ENCODE measurements at places on chromosomes 16 and 17.

GRCh38 chr17:37220607-37220953 lies 155.2 kb upstream of the C17orf78 start:
- DNase-seq, result peak; percentile 58

GRCh38 chr17:77209330-77209748 lies 68.6 kb downstream of the SEC14L1 start:
- no peak for DNase-seq

- DNase-seq, result no peak
These were observed 66.7 kb downstream of the SOX9 start for GRCh38 chr17:72187556-72187955.

- DNase-seq, result peak; percentile 30
These were observed 122.4 kb upstream of the NUDT7 start for GRCh38 chr16:77599793-77600415.

- DNase-seq, result peak; percentile 52
These were observed 3.9 kb upstream of the TMEM114 start for GRCh38 chr16:8594149-8594666.

GRCh38 chr16:50024207-50024606 lies 818 bp upstream of the CNEP1R1 start:
- DNase-seq, result no peak

GRCh38 chr16:19751478-19752385 lies 33.7 kb downstream of the IQCK start:
- no peak for DNase-seq

DNA sequence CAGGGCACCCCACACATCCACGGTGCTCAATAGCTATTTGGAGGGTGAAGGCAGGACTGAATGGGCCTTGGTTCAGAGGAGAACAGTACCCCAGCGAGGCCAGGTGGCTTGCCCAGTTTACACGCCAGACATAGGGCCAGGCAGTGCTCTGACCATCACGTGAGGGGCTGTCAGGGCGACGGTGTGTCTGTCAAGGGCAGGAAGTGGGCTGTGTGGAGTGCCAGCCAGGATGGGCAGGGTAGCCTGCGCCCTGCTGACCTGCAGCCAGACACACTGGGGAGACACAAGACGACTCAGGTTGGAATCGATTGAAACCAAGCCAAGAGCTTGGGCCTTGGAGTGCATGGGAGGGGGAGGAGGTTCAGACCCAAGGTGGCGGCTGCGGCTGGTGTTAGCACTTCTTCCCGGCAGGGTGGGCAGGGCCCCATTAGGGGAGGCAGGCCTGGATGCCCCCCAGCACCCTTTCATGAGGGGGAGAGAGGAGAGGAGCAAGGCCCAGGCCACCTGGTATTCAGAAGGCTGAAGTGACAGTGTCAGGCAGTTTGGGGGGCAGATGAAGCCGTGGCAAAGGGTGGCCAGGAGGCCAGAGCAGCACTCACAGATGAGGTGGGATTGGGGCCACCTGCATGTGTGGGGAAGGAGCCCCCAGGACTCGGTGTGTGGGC lies 68.2 kb downstream of the SREBF1 start:
- DNase-seq, result no peak

DNA sequence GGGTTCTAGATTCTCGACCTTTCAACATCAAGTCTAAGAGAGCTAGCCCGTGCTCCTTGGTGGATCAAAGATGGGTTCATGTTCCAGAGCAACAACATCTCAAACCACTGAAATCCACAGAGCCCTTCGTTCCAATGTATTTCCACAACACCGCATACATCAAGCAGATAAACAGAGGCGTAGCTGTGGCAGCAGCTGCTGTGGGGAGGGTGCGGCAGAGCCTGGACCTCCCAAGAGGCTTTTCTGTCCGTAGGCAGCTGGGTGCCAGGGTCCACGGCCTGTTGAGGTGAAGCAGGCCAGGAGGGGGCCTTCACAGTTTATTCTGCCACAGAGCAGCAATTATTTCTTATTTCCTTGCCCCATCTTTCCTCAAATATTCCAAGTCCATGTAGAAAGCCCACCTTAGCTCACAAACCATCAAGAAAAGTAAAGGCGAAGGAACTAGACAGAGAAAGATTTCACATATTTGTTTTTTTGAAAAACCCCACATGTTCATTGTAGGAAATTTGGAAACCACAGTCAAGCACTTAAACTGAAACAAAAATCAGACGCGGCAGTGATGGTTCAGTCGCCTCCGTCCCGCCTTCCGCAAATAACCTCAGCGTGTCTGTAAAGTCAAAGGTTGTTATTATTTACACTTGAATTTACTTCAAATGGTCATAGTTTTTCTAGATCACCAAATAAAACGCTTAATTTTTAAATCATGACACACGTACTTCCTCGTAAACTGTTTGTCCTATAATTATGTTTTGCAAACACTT lies 144.6 kb upstream of the FOXF1 start:
- DNase-seq, result no peak

GRCh38 chr17:43810823-43811222 lies 22.1 kb downstream of the MPP3 start:
- no peak for DNase-seq

DNA sequence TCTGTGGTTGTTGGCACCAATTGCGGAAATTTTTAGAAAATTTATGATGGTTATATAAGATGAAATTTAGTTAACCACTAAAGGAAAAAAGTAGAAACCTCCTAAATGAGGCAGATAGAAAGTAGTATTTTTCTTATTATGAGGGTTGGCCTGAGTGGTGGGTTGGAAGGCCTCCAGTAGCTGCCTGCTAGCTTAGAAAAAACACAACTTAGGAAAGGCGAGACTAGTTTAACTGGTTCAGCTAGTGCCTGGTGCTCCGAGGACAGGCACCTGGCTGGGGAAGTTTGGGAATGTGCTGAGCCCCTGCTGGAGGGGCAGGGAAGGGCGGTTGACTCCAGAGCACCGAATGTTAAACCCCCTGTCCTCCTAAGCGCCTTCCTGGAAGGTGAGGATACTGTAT lies 19.9 kb downstream of the LDHD start:
- peak; percentile 48 for DNase-seq

DNA sequence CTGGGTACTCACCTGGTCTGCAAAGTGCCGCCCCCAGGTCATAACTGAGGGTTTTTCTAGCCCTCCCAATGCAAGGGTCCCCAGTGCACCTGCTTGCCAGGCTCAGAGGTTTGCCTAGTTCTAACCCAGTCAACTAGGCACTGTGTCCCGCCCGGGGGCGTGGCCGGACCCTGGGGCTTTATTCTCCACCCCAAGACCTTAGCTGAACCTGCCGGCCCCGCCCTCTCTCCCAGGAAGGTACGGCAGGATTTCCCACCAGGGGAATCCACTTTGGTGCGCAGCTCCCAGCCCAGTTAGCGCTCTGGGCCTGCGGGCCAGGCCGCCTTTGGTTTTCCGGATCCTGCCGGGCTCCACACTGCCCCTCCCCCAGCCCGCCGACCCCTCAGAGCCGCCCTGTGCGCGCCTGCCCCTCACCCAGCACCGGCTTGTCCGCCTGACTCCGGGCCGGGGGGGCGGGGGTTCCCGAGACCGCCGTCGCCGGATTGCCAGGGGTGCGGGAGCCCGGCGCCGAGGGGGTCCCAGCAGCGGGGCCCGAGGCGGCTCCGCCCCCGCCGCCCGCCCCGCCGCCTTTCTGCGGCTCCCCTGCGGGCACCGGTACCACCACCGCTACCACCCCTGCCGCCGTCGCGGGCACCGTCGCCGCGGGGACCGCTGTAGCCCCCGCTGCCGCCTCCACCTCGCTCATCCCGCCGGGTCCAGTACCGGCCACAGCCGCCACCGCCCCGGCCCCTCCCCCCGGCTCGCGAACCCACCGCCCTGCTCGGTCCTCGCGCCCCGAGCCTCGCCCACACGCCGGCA lies 424 bp downstream of the YBX2 start:
- DNase-seq, result no peak
